Fibroblast of the aortic adventitia (primary cell): ENCODE measurements at places on chromosomes 12 and 14. TPM values are rescaled to one million over a fixed set of nuclear protein-coding genes. Genes with fewer than 3 reads are reported as not detected.

GRCh38 chr14:33120966-33121365 lies 182.3 kb downstream of the NPAS3 start:
- no peak for DNase-seq

- no peak for DNase-seq
Observed at GRCh38 chr14:23556700-23557440, 799 bp downstream of the THTPA start.

DNA sequence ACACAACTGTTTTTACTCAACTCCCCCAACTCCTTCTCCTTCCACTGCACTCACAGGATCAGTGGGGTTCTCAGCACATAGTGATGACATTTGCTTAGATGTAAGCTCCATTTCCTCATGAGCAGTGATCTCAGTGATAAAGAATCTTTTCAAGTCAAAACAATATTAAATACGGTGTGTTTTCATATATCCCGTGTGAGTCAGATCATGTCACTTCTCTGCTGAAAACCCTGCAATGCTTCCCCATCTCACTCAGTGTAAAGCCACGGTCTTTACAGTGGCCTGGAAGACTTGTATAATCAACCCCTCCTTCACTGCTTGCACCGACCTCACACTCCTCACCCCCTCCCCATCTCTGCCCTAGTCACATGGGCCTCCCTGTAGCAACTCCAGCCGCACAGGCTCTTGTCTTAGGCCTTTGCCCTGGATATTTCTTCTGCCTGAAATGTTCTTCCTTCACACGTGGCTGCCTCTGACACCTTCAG lies 149.7 kb upstream of the ARHGAP5 start:
- DNase-seq, result peak; percentile 82

DNA sequence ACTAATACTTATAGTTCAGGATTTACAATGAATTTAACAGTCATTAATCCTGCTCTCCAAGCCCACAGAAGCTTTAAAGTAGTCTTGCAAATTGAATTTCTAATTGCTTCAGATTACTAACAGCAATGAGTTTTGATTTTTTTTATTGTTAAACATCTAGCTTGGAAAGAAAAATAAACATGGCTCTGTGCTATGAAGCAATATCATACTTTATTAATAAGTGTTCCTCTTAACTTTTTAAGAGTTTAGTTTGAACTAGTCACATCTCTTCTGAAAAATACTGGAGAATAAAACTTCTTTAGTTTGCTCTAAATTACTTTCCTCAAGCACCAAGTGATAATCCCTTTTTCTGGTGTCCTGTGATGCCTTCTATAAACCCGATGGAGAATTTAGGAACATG lies 250.2 kb downstream of the TRHDE start:
- DNase-seq, result no peak

DNA sequence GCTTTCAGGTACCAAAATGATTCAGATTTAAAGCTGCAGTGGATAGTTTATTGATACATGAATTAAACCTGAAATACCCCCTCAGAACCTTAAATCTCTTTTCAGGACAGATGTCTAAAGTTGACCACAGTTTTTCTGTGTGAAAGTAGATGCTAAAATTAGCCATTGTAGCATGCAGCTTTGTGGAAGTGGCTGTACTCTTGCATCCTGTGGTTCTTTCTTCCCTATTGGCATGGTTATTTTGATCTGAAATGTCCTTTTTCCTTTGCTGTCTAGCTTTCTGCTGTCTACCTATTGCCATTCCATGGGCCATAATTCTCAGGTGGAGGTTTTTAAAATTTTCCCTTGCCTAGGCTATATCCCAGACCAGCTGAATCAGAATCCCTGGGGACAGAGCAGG lies 455.6 kb downstream of the ZFP36L1 start:
- DNase-seq, result no peak

DNA sequence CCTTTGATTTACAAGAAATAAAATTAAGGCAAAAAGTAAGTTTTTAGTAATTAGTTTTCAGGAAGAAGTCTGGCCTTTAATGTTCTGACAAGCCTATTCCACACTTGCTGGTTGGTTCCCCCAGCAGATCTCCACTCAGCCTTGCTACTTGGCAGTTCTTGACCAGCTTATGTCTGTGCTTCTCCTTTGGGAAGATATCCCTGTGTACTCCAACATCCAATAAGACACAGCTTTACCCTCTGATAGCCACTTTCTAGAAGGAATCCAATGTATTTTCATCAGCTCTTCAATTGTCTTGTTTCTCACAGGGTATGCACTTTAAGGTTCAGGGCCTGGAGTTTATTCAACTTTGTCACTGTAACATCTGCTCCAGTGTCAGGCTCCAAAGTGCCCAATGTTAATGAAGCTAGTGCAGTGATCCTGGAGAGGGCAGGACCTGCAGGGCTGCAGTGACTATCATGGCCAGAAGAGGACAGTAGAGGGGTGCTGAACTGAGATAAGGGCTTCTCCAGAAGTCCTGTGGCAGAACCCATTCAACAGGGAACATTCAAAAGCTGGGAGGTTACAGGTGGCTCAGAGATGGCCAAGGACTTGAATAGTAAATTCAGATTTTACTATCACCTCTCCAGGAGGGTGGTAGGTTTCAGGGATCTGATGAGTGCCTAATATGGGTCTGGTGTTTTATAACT lies 22.9 kb downstream of the JKAMP start:
- DNase-seq, result peak; percentile 49

GRCh38 chr12:48061938-48062719 lies 43.8 kb downstream of the SENP1 start:
- no peak for DNase-seq

- DNase-seq, result peak; percentile 71
Observed at GRCh38 chr12:67651132-67651695, 2.7 kb downstream of the DYRK2 start.

DNA sequence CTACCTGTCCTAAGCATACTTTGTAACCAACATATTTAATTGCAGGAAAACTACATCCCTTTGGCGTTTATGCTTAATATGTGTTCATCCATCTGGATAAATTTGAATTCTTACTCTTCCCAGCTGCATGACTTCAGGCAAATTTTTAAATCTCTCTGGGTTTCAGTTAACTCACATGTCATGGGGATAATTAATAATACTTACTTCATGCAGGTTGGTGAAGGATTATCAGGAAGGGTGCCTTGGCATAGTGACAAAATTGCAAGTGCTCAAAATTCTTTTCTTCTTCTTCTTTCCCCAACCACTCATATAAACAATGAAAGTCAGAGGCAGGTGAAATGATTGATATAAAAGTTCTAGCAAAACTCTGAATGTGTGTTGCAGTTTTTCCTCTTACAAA lies 15.9 kb downstream of the SYT10 start:
- DNase-seq, result no peak

GRCh38 chr12:122874081-122874480 lies 21.8 kb downstream of the VPS37B start:
- no peak for DNase-seq

- peak; percentile 69 for DNase-seq
Observed at GRCh38 chr12:52038447-52038846, 12.8 kb upstream of the NR4A1 start.

DNA sequence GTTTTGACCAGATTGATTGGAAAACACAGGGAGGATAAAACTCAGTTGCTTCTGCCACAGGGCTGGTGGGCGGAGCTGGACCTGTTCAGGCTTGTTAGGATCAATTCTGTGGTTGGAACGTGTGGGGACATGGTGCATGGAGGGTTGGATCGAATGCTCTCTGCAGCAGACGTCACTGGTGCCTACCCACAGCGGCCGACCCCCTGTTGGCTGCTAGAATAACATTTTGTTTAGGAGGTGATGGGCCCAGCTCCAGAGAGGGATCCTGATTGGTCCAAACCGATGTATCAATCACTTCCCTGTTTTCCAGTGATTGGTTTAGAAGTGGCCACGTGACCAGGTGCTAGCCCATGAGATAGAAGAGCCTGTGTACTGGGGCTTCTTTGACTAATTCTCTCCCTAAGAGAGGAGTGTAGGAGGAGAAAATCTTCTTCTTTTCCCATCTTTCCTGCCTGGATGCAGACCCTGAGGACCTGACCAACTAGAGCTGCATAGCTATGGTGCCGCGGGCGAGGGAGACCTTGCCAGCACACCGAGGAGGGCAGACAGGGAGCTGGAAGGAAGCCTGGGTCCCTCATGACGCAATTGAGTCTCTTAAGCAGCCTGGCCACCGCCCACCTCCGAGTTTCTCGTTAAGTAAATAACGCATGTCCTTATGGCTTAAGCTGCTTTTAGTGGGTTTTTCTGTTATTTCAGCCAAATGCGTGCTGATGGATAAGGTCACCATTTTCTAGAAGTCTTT lies 163.5 kb downstream of the AACS start:
- no peak for DNase-seq

DNA sequence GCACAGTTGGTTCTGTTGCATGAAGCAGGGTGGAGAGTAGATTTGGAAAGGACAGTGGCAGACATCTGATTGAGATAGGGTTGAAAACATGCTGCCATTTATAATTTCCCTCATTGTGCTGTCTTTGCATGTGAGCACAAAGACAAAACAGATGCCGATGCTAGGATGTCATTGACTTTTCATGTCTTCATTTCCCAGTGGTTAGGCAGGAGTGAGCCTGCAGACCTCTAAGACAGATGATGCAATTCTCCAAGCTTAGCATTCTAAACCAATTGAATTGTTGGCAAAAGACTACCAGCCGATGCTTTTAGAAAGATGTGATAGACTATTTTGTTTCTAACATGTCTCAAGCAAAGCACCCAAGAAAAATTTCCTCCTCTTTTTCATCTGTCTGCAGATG lies 37.1 kb upstream of the PELI2 start:
- peak; percentile 4 for DNase-seq

DNA sequence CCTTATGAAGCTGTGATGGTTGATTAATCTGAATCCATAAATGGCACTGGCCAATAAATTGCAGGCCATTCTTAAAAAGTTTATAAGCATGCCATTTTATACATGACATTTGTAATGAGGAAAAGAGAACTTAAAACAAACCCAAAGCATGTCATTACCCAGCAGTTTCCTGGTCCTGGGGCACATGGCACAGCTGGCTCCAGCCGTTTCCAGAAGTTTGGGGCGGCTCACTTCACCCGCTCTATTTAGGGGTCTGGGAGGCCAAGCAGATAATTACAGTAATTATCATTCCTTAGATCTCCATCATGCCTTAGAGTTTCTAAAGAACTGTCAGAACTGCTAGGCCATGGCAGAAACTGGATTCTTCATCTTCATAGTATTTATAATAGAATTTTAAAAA lies 6.4 kb downstream of the ADGRD1 start:
- no peak for DNase-seq

- DNase-seq, result no peak
Observed at GRCh38 chr12:120099738-120100137, 16.8 kb downstream of the RAB35 start.

DNA sequence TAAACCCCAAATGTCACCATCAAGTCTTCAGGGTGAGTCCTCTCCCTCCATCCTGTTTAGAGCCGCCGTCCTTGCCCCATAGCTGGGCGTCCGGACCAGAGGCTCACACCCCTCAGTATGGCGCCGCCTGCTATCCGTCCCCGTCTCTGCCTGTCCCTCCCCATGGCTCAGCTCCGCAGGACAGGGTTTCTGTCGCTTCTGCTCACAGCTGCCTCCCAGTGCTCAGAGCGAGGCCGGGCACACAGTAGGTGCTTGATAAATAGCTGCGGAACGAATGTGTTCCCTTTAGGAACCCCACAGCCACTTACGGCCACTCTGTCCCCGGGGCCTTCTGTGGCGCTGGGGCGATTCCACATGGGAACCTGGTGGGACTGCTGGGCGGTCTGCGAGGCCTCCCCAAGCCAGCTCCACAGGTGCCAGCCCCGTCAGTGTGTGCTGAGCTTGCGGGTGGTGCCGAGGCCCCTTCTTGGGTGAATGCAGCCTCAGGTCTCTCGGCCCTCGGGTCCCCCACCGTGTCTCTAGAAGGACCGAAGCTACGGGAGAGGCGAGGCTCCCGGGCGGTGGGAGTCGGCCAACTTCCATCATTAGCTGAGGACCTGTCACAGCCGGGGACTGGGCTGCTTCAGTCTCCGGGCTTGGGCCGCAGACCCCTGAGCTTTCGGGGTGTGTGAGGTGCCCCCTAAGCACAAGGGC lies 63.0 kb downstream of the NOC4L start:
- DNase-seq, result no peak

- DNase-seq, result peak; percentile 93
Observed at GRCh38 chr12:88298761-88299242, 156.7 kb downstream of the TMTC3 start.

GRCh38 chr14:86481104-86481503 lies 951.2 kb downstream of the FLRT2 start:
- no peak for DNase-seq

DNA sequence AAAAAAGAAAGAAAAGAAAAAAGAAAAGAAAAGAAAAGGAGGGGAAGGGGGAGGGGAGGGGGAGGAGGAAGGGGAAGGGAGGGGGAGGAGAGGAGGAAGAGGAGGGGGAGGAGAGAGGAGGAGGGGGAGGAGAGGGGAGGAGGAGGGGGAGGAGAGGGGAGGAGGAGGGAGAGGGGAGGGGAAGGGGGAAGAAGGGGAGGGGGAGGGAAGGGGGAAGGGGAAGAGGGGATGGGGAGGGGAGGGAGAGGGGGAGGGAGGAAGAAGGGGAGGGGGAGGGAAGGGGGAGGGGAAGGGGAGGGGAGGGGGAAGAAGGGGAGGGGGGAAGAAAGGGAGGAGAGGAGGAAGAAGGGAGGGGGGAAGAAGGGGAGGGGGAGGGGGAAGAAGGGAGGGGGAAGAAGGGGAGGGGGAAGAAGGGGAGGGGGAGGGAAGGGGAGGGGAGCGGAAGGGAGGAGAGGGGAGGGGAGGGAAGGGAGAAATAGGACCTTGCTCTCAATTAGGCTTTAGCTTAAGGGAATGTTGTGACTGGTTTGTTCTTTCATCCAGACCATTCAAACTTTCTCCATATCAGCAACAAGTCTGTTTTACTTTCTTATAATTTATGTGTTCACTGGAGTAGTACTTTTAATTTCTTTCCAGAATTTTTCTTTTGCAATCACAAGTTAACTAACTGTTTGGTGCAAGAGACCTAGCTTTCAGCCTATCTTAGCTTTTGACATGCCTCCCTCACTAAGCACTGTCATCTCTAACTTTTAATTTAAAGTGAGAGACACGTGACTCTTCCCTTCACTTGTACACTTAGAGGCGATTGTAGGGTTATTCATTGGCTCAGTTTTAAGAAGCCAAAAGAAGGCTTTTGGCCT lies 76.5 kb upstream of the EGLN3 start:
- DNase-seq, result no peak

- DNase-seq, result no peak
Observed at GRCh38 chr14:102938191-102938590, 15.7 kb downstream of the AMN start.

The RHOF gene
- 10.9 and 13.1 TPM in 2 replicates for total RNA-seq

The TBC1D30 gene
- 0.18 and 0.98 TPM in 2 replicates for total RNA-seq

The TCL1B gene
- total RNA-seq, result 0.98 TPM in 1 of 2 replicates, not detected in the other

The ARMH4 gene
- total RNA-seq, result 4.2 and 13.2 TPM in 2 replicates

The CCDC38 gene
- total RNA-seq, result not detected in 2 replicates
